ENCODE measurements at places on chromosomes 12 and 14. TPM values are rescaled to one million over a fixed set of nuclear protein-coding genes. Genes with fewer than 3 reads are reported as not detected.

- DNase-seq = no peak
- no peak overlapping the region for H3K4me3 ChIP-seq
- no peak overlapping the region for H3K27ac ChIP-seq
- H3K4me1 ChIP-seq = no peaks in the 10 kb centered on the region
Measured at GRCh38 chr12:120988658-120989057, 10.3 kb downstream of the HNF1A start.

DNA sequence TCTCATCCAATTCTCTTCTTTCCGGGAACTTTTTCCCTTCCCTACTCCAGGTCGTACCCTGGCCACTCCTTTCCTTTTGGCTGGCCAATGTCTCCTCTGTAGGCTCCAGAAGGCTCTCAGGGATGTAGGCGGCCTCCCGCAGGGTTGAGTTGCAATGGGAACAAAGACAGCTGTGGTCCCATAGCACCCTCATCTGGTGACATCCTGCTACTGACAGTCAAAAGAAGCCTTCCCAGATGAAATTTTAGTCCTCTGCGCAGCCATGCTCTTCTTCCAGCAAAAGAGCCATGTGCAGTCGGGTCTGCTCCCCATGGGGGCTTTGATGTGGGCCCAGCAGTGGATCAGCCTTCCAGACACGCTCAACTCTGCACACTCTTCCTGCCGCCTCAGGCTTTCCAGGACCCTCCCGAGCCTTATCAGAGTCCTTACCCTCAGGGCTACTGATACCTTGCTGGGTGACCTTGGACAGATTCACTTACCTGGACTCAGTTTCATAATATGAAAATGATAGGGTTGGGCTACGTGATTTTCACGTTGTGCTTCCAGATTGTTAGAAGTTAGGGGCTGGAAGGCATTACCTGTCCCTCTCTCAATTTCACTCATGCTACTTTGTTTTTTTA lies 5.5 kb upstream of the CELA1 start:
- H3K36me3 ChIP-seq = peaks cover 6% of the 10 kb centered on the region
- no peak overlapping the region for H3K4me3 ChIP-seq
- H3K27me3 ChIP-seq = no peaks in the 10 kb centered on the region
- peak; percentile 20 for DNase-seq

DNA sequence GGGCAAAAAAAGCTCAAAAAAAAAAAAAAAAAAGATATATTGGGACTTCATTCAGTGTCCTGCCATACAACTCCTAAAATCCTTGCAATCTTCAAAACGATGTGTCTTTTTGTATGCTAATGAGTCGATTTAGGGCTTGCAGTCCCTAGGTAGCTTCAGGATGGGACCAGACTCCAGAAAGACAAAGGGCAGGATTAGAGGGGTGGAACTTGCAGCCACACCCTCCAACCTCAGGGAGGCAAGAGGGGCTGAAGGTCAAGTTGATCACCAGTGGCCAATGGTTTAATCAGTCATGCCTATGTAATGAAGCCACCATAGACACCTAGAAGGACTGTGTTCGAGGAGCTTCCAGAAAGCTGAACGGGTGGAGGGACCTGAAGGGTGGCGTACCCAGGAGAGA lies 29.3 kb downstream of the TEAD4 start:
- no peak overlapping the region for H3K4me3 ChIP-seq
- no peaks in the 10 kb centered on the region for H3K4me1 ChIP-seq
- H3K36me3 ChIP-seq = no peaks in the 10 kb centered on the region
- no peak overlapping the region for H3K27ac ChIP-seq
- no peak for DNase-seq

- peaks cover 10% of the 10 kb centered on the region for H3K4me1 ChIP-seq
- no peak overlapping the region for H3K27ac ChIP-seq
- no peaks in the 10 kb centered on the region for H3K27me3 ChIP-seq
Measured at GRCh38 chr14:99320105-99320572, 48.1 kb upstream of the BCL11B start.

DNA sequence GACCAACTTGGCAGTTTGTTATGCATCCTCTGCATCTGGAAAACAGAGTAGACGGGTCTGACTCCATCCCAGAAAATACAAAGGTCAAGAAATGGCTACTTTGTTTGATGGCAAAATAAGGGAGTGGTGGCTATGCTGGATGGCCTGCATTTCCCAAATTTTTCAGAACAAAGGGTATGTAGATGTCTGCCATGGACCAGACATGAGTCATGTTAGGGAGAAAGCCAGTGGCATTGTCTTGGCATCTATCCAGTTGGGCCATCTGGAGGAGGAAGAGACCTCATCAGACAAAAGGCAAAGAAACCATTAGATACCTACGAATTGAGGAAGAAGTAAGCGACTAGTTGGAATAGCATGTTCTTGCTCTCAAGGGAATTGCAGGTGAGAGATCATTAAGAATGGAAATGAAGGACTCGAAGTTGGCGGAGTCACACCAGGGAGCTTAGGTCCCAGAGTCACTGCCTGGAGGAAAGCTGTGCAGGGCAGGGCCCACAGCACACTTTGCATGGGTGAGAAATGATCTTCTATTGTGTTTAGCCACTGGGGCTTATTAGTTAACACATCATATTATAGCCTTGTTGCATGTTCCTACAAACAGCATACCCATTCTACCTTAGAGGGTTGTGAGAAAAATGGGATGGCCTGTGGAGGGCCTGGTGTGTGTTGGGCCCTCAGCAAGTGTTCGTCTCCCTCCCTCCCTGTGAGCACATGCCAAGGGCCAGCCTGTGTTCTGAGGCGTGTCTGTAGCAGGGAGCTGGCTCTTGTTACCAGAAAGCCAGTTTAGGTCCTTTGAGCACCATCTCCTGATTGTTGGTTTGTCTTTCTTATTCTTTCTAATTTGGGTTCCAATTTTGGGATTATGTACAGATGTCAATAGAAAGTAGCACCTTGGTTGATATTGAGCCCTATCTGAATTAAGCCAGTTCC lies 119.4 kb downstream of the KTN1 start:
- DNase-seq = no peak
- H3K36me3 ChIP-seq = no peaks in the 10 kb centered on the region
- H3K27me3 ChIP-seq = no peaks in the 10 kb centered on the region
- H3K27ac ChIP-seq = no peak overlapping the region
- H3K4me1 ChIP-seq = no peaks in the 10 kb centered on the region

DNA sequence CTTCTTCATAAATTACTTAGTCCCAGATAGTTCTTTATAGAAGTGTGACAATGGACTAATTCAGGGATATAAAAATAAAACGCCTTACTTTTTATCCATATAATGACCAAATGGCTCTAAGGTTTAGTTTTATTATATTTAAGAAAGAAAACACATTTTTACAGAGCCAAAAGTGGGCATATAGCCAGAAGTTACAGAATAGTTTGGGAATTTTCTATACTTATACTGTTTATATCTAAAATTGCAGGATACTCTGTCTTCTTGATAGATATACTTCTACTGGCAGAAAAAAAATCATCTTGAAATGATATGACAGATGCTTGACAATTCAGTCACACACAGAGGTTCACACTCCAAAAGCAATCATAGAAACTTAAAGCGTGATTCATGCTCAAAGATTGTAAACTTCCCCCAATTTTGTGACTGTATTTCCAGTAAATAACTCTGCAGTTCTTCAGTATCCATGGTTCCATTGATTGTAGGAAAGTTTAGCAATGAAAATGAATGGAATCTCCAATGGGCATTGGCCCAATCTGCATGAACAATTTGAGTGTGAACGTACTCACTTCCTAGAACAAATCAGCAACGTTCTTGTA lies 307.8 kb downstream of the NOVA1 start:
- no peak overlapping the region for H3K4me3 ChIP-seq
- no peaks in the 10 kb centered on the region for H3K4me1 ChIP-seq
- H3K27me3 ChIP-seq = no peaks in the 10 kb centered on the region
- no peaks in the 10 kb centered on the region for H3K36me3 ChIP-seq

- H3K27ac ChIP-seq = no peak overlapping the region
- H3K27me3 ChIP-seq = no peaks in the 10 kb centered on the region
- H3K4me1 ChIP-seq = no peaks in the 10 kb centered on the region
- H3K4me3 ChIP-seq = no peak overlapping the region
- no peak for DNase-seq
- H3K36me3 ChIP-seq = no peaks in the 10 kb centered on the region
Measured at GRCh38 chr12:83044736-83045135, 358.0 kb downstream of the TMTC2 start.

DNA sequence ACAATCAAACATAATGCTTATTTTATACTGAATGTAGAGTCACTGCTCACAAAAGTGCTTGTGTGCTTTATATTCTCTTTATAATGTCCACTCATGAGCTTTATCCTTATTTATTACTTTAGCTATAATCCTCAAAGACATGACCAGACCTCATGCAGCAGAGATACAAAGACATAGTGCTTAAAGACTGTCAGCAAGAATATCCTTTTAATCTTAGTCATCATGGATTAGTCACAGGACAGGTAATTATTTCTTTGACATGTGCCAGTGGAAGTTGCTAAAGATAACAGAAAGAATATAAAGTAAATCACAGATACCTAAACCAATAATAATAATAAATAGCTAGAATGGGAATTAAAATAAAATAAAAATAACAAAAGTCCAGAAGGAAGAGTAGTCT lies 707.5 kb downstream of the BCL11B start:
- H3K27ac ChIP-seq = no peak overlapping the region
- DNase-seq = no peak
- H3K36me3 ChIP-seq = no peaks in the 10 kb centered on the region

- H3K27ac ChIP-seq = no peak overlapping the region
- no peaks in the 10 kb centered on the region for H3K4me1 ChIP-seq
- H3K4me3 ChIP-seq = no peak overlapping the region
- DNase-seq = no peak
- no peaks in the 10 kb centered on the region for H3K36me3 ChIP-seq
Measured at GRCh38 chr14:28975084-28975483, 208.5 kb downstream of the FOXG1 start.

GRCh38 chr12:71755146-71755892 lies 656 bp downstream of the RAB21 start:
- peaks cover 30% of the 10 kb centered on the region for H3K4me1 ChIP-seq
- peaks cover 22% of the 10 kb centered on the region for H3K36me3 ChIP-seq
- H3K27me3 ChIP-seq = no peaks in the 10 kb centered on the region
- peak overlapping the region; percentile 84 for H3K27ac ChIP-seq

GRCh38 chr12:123077298-123078119 lies 73.4 kb downstream of the PITPNM2 start:
- H3K36me3 ChIP-seq = no peaks in the 10 kb centered on the region
- H3K27me3 ChIP-seq = no peaks in the 10 kb centered on the region
- no peak for DNase-seq
- H3K27ac ChIP-seq = peak overlapping the region; percentile 66

- DNase-seq = no peak
Measured at GRCh38 chr12:27614866-27615265, 81.4 kb upstream of the REP15 start.

DNA sequence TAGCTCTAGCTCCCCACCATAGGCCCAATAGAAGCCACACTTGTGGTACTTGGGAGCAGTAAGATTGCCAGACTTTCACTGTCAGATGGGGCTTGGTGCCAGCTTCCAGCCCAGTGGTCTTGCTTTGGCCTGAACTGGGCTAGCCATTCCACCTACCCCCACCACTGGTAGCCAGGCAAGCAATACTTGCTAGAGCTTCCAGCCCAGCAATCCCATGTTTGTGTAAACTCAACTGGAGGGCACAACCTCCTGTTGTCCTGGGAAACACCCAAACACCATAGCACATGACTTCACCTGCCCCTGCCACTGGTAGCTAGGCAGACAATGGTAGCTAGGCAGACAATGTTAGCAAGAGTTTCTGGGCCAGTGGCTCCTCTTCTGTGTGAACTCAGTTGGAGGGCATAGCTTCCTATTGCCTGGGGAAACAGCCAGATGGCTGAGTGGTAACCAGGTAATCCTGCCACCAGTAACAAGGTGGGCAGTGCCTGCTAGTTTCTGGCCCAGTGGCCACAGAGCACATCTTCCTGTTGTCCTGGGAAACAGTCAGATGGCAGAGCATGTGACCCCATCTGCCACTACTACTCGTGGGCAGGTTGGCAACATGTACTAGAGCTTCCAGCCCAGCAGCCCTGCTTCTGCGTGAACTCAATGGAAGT lies 5.6 kb upstream of the OR6C76 start:
- H3K4me1 ChIP-seq = no peaks in the 10 kb centered on the region
- no peak for DNase-seq
- H3K27ac ChIP-seq = no peak overlapping the region
- H3K4me3 ChIP-seq = no peak overlapping the region

DNA sequence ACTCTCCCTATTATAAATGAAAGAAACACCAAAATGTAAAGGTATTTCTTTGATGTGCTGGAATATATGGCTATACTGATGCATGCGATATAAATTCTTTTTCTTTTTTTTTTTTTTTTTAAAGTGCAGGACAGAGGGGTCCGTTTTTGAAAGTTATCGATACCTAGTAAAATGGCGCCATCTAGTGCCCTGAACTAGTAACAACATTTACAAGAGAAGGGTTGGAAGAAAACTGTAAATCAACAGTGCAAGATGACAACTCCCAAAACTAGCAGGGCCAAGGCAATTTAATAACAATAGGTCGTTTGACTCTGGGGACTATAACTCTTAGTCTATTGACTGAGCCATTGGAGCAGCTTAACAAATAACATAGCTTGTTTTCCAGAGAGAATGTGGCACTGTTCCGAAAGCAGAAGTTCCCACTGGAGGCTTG lies 137.7 kb downstream of the SPTSSA start:
- H3K4me1 ChIP-seq = peaks cover 3% of the 10 kb centered on the region
- no peak overlapping the region for H3K27ac ChIP-seq
- no peak for DNase-seq

DNA sequence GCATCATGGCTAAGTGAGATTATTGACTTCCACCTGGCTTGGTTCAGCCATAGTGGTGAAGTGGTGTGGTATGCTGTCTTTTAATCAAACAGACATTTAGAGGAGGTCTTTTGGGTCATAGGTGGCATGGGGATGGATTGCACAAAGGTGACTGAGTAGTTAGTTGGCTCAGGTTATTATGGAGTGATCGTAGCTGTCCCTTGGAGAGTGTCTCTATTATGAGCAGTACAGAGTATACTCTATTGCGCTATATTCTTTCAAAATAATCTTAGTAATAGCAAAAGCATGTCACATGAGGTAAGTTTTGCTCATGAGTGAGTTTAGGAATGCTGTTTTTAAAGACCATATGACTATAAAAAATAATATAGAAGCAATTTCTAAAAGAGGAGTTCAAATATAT lies 60.4 kb downstream of the RASSF8 start:
- no peaks in the 10 kb centered on the region for H3K4me1 ChIP-seq
- H3K36me3 ChIP-seq = no peaks in the 10 kb centered on the region
- no peak overlapping the region for H3K4me3 ChIP-seq
- H3K27ac ChIP-seq = no peak overlapping the region
- DNase-seq = no peak

GRCh38 chr14:104120281-104120741 lies 18.1 kb upstream of the KIF26A start:
- H3K4me3 ChIP-seq = no peak overlapping the region
- no peak for DNase-seq
- H3K36me3 ChIP-seq = no peaks in the 10 kb centered on the region

- H3K36me3 ChIP-seq = no peaks in the 10 kb centered on the region
- H3K27ac ChIP-seq = no peak overlapping the region
- no peaks in the 10 kb centered on the region for H3K4me1 ChIP-seq
Measured at GRCh38 chr12:76621582-76622024, 62.0 kb upstream of the OSBPL8 start.

The KRT8 gene
- 0.63 TPM for total RNA-seq

The PIK3C2G gene
- not detected for total RNA-seq

The RTL1 gene
- not detected for total RNA-seq

The MMP17 gene
- 0.17 TPM for total RNA-seq

The MYF6 gene
- not detected for total RNA-seq

The CPNE6 gene
- not detected for total RNA-seq

The C14orf132 gene
- 2.0 TPM for total RNA-seq

The CTSG gene
- total RNA-seq = not detected

The GARIN6 gene
- not detected for total RNA-seq

The FOS gene
- total RNA-seq = 1,685 TPM

The MYF5 gene
- not detected for total RNA-seq
